ENCODE measurements at places on chromosomes 6 and 20. TPM values are rescaled to one million over a fixed set of nuclear protein-coding genes. Genes with fewer than 3 reads are reported as not detected.

- DNase-seq = no peak
Observed at GRCh38 chr20:19673575-19673974, 84.5 kb upstream of the RIN2 start.

DNA sequence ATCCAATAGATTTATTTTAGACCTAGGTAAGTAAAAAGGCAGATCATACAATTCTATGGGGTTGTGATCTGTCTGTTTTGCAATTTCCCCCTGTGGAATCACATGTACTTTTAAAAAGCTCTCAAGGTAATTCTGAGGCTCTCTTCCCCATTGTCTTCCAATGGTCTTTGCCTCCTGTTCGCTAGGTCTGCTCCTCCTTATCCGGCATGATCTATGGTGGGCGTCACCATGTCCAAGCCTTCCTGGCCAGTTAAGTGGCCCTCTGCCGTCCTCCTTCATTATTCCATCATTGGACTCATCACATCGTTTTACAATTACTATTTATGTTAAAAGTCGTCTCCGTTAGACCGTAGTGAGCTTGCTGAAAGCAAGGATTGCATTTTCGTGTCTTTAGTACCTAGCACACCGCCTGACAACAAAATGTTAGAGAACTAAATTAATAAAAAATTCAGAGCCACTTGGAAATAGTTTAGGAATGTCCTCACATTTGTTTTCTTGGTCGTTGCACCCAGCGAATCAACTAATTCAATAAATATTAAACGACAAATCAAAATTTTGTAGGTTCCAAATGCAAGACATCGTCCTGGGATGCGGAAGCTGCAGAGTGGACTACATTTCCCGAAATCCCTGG lies 2.2 kb upstream of the STXBP5 start:
- no peak for DNase-seq

- no peak for DNase-seq
Observed at GRCh38 chr20:38975539-38976120, 13.5 kb downstream of the DHX35 start.

The NRN1 gene
- 2.3 TPM for polyA plus RNA-seq

The SEL1L2 gene
- not detected for polyA plus RNA-seq

The TREML1 gene
- polyA plus RNA-seq = not detected

- no peak for DNase-seq
Observed at GRCh38 chr6:4055420-4056041, 23.4 kb downstream of the FAM217A start.

The SNX9 gene
- polyA plus RNA-seq = 50.6 TPM

The BPIFB1 gene
- polyA plus RNA-seq = 0.13 TPM

DNA sequence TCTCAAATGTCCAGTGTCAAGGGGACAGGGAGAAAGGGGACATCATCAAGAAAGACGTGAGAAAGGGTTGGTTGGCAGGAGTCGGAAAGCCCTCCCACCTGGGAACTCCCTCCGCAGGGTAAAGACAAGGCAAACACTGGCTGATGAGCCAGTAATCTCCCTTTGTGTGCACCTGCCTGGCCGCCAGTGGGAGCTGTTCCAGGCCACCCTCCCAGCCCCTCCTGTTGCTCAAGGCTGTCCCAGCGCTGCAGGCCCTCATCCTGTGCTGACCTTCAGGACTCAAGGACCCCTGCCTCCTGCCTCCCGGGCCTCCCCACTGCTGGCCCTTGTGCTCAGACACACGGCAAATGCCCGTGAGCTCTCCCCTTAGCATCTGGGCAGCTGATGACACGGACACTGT lies 7.4 kb downstream of the FRMD1 start:
- no peak for DNase-seq

The KPNA5 gene
- 3.4 TPM for polyA plus RNA-seq

DNA sequence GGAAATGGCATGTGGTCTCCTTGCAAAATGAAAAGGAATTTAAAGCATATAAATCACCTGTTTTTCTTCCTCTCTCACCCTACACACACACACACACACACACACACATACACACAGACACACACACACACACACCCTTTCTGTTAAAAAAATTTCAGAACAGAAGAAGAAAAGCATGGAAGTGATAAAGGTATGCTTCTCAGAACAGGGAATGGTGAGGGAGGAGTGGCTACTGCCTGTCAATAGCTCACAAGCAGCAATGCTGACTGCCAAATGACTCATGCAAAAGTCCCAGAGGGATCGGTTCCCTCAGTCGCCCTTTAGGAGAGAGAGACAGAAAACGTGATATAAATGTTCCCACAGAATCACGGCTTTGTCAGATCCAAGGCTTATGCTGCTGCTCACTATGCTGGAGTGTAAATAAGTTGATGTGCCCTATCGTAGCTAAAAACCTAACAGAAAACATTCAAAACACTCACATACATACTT lies 102.6 kb downstream of the IBTK start:
- peak; percentile 67 for DNase-seq

The PLA2G7 gene
- polyA plus RNA-seq = 4.8 TPM

The HSF2 gene
- polyA plus RNA-seq = 6.8 TPM

DNA sequence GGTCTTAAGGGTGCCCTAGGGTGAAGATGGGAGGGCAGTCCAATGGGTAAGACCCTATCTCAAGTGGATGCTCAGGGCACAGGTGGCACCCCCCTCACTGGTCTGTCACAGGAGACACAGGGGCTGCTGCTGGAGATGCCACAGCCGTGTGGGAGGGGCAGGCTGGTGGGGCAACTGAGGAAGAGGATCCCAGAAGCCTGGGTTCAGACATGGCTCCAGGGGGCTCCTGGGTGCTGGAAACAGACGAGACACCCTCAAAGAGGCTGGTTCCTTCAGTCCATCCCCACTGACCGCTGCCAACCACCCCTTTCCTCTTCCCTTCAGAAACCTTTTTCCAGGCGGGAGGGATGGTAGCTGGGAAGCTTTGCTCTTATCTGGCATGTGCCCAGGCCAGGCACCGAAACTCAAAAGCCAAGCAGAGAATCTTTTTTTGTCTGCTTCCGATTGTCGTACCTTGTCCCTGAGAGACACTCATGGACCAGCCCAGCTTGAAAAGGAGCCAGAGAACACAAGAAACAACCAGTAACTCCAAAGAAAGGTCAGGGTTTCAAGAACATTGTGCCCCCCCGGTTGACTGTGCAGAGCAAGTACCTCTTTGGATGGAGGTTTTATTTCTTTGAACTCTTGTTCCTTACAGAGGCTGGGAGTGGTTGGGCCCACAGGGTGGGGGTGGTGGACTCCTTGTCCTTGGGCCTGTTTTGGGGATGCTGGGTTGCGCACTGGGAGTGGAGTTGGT lies 28.5 kb upstream of the EMILIN3 start:
- DNase-seq = no peak

- no peak for DNase-seq
Observed at GRCh38 chr6:149181304-149181703, 136.2 kb upstream of the TAB2 start.

DNA sequence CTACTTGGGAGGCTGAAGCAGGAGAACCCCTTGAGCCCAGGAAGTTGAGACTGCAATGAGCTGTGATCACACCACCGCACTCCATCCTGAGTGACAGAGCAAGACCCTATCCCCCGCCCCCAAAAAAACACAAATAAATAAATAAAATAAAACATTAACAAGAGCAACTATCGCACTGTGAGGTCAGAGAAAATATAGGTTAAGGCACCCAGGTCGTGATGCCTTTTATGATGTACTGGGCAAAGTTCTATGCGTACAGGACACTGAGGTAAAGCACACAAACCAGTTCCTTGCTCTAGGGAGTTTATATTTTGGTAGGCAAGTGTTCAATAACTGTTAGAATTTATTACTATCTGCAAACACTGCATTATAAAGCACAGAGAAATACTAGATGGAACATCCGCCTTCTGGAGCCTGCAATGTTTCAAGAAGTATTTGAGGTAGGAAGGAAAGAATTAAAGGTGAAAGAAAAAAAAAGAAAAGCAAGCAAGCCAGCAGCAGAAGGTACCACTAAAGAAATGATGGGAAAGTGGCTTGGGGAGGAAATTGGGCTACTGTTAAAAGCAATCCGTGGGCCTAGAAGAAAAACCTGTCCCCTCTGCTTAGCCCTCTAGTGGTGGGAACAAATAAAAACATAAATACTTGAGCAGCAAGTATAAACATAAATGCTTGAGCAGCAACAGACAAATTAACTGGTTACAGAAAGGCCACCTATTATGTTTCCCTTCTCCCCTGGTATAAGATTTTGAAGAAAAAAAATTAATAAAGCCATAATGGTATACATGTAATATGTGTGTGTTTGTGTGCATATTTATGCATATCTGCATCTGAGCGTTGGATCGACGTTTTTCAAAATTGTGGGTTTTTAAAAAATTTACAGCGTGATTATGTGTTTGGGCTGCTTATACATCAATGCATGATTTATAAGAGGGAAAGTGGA lies 128.0 kb downstream of the PHACTR1 start:
- DNase-seq = no peak

- no peak for DNase-seq
Observed at GRCh38 chr6:71727632-71728294, 158.6 kb upstream of the RIMS1 start.

GRCh38 chr6:139186242-139186641 lies 51.4 kb downstream of the HECA start:
- no peak for DNase-seq

GRCh38 chr6:3825331-3825831 lies 23.8 kb upstream of the FAM50B start:
- peak; percentile 67 for DNase-seq

The THBS2 gene
- 68.6 TPM for polyA plus RNA-seq

The SNAP91 gene
- 0.51 TPM for polyA plus RNA-seq

The TUBB2B gene
- 4.3 TPM for polyA plus RNA-seq

DNA sequence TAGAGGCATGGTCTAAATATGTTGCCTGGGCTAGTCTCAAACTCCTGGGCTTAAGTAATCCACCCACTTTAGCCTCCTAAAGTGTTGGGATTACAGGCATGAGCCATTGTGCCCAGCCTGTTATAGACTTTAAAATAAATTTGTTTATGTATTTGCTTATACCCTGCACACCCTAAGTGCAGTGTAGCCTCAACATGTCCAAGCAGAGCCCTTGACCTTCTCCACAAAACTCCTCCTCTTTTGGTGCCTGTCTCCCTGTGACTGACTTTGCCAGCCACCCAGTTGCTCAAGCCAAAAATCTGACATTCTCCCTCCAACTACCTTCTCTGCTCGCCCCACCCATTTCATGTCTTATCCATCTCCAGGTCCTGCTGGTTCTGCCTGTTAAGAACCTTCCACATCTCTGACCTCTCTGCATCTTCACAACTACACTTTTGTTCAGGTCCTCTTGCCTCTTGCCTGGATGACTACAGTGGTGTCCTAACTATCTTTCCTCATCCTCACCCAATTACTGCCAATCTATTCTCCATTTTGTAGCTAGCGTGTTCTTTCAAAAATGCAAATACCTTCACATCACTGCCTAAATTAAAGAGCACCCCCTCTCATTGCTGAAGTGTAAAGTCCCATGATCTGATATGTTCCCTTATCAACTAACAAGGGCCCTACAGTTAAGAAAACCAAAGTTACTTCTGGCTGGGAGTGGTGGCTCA lies 11.2 kb upstream of the KIFC1 start:
- no peak for DNase-seq

The ABHD16A gene
- 12.9 TPM for polyA plus RNA-seq
